ENCODE measurements at places on chromosomes 4 and X.

GRCh38 chr4:66300336-66300934 is 630.1 kb upstream of the EPHA5 start:
- no peak for DNase-seq

GRCh38 chr4:108532187-108532586 is 88.2 kb upstream of the RPL34 start:
- DNase-seq: no peak

GRCh38 chrX:119783026-119783425 is 8.4 kb downstream of the RPL39 start:
- DNase-seq: no peak

GRCh38 chr4:56267558-56267957 is 119.7 kb downstream of the AASDH start:
- DNase-seq: no peak

- DNase-seq: no peak
Observed at GRCh38 chr4:24956091-24956490, 43.2 kb upstream of the CCDC149 start.

DNA sequence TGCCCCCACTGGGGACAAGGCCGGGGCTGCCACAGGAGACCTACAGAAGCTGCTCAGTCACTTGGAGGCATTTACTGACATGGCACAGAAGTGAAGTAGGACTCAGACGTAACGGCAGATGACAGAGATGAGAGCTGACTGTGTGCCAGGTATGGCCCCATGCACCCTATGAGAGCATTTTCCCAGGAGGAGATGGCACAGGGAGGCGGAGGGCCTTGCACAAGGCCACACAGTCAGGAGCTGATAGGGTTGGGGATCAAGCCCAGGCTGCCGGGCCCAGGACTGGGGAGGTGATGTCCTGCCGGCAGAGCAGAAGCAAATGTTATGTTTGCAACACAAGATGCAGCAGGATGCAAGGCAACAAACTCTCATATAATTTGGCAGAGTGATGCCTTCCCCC is 34.1 kb downstream of the NAT8L start:
- no peak for DNase-seq

DNA sequence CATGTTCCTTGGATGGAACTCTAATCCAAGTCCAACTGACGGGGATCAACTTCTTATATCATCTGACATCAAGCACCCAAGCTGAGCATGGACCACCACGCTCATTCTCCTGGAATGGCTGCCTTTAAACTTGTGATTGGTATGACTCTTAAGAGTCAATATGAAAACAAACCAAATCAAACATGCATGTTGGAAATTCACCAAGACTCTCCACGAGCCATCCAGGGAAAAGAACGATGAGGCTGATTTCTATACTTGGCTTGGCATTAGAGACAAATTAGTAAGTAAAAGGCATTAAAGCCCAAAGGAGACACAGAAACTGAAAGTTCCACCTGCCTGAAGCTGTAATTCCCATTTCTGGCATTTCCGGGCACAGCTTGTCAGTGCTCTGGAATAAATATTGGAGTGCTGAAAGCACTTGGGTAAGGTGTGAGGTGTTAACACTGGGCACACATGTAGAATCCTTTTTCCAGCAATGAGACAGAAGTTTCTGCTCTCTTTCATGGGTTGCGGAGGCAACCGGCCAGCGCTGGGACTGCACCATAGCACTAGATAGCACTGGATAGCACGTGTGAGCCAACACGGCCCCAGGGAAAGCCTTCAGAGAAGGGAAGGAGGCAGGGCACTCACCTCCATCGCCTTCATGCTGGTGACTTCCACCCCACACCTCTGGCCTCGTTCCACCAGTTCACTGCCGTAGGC is 42.1 kb upstream of the CENPU start:
- no peak for DNase-seq

DNA sequence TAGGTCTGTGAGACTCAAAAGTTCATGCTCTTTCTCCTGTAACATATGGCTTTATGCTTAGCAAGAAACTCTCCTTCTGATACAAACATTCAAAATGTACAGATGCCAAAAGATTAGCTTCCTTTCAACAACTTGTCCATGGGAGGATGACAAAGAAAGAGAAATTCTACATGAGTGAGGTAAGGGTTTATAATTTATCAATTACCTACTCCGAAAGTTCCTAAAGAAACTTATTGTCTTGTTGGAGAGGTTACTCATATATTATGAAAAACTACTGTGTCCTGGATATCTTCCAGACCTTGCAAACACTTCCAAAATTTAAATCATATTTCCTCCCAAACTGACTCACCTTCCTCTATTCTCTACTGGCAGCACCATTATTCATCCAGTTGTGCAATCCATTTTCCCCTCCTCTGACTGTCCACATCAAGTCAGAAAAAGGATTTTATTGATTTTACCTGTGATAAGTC is 65.1 kb downstream of the ENPEP start:
- no peak for DNase-seq

GRCh38 chrX:96684339-96685209 is at the start of gene DIAPH2:
Gene DIAPH2 (plus strand): TSS chrX:96684842.
- DNase-seq: no peak

- DNase-seq: no peak
Observed at GRCh38 chr4:2583517-2583916, 47.1 kb downstream of the FAM193A start.

- DNase-seq: no peak
Observed at GRCh38 chr4:112214390-112215264, 17.0 kb upstream of the AP1AR start.

- no peak for DNase-seq
Observed at GRCh38 chrX:103624111-103624510, 4.7 kb upstream of the TCEAL1 start.

- no peak for DNase-seq
Observed at GRCh38 chr4:17932041-17932440, 89.5 kb downstream of the LCORL start.

DNA sequence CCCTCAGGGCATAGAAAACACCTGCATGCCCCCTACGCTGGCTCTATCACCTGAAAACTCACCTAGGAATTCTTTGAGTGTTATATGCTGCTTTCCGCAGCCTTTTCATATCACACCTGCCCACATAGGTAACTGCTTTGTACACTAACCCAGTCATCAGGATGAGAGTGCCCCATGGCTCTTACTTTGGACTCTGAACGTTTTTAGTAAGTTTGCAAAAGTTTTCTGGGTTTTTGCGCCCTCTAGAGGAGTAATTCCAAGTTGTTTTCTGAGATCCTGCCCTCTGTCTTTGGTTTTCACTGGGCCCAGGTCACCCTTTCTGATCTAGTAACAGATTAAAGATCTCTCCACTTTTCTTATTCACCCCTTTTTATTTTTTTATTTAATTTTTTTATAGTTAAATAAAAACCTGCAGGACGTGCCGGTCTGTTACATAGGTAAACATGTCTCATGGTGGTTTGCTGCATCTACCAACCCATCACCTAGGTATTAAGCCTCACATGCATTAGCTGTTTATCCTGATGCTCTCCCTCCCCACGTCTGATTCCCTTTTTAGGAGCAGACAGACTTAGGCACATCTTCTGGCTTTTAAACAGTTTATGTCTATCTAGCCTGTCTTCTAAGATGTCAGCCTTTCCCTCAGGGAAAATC is 139.2 kb downstream of the NWD2 start:
- DNase-seq: no peak

GRCh38 chr4:178480105-178480504 is 1037.9 kb upstream of the AGA start:
- no peak for DNase-seq

- no peak for DNase-seq
Observed at GRCh38 chr4:71689822-71690221, 94.1 kb downstream of the GC start.

- no peak for DNase-seq
Observed at GRCh38 chrX:9729171-9729885, 36.3 kb downstream of the GPR143 start.

Data from vagina (tissue), 2 donors.